ENCODE measurements at places on chromosomes 3 and 15. TPM values are rescaled to one million over a fixed set of nuclear protein-coding genes. Genes with fewer than 3 reads are reported as not detected.

DNA sequence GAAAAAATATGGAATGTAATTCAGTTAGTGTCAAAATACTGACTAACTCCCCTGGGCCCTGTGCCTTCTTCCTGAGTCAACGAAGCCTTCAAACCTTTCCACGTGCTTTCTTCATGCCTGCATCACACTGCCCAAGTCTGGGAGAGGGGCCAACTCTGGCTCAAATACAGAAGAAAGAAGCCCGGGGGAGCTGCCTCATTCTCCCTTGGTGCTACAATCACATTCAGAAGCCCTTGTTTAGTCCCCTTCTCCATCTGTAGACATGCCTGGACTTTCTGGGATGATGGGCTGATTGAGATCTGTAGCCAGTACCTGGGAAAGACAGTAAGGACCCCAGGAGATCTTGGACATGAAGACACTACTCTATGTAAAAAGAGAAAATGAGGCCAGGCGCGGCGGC, 77.8 kb upstream of the GSK3B start:
- DNase-seq: no peak

NRG4 gene
- total RNA-seq: 0.10 TPM

- DNase-seq: no peak
These were observed 479.6 kb upstream of the ALCAM start for GRCh38 chr3:104887069-104887468.

- no peak for DNase-seq
These were observed 142.4 kb upstream of the RGMA start for GRCh38 chr15:93231261-93231925.

DNA sequence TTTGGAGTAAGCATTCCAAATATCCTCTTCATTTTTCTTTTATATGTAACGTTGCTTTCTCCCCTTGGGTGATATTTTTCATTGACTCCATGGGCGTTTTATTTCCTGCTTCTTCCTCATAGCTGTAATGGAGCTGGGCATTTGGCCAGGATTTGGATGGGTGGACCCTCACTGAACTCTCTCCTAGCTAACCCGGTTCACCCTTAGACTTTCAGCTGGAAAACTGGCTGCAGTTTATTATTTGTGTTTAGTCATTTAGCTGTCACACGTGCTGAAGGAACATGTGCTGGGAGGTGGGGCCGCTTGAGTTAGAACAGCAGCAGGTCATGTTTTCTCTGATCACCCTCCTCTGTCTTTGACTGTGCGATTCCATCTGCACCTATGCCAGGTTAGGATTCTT, 407.6 kb downstream of the ZIC1 start:
- peak; percentile 91 for DNase-seq

GRCh38 chr3:54760201-54760600, 167.7 kb downstream of the LRTM1 start:
- no peak for DNase-seq

DNA sequence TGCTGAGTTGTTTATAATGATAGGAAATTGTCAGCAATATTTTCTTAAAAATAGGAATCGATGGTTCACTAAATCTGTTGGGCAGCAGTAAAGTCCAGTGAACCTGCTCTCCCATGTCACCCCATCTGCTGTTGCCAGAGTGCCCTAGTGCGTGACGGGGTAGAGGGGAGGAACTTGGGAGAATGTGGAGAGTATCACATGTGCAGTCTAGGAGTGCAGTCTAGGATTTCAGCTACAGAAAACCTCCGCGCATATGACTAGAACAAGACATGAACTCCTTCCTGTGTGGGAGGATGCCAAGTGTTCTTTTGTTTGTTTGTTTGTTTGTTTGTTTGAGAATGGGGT, 74.6 kb upstream of the ACAD9 start:
- no peak for DNase-seq

DNA sequence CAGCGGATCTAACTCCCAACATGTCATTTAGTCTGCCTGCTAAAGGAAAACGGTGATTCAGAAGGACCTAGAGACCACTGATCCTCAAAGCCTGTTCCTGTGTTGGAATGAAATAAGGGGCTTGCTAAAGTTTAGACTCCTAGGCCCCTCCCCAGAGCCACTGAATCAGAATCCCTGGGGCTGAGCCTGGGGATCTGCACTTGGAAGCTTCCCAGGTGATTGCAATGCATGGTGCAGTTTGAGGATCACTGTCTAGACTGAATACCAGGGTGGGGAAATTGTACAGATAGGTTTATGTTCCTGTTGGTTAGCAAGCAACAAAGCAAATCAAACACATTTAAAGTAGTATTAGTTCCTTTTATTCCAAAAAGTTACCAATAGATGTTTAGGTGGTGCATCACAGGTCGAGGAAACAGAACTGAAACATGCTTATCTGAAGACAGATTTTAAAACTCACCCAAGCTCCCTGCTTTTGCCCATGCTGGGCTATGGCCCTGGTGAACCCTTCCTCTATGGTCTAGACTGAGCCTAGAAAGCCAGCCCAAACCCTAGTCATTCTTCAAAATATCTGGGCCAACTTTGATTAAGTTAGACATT, 29.6 kb upstream of the SPTBN5 start:
- no peak for DNase-seq

DNA sequence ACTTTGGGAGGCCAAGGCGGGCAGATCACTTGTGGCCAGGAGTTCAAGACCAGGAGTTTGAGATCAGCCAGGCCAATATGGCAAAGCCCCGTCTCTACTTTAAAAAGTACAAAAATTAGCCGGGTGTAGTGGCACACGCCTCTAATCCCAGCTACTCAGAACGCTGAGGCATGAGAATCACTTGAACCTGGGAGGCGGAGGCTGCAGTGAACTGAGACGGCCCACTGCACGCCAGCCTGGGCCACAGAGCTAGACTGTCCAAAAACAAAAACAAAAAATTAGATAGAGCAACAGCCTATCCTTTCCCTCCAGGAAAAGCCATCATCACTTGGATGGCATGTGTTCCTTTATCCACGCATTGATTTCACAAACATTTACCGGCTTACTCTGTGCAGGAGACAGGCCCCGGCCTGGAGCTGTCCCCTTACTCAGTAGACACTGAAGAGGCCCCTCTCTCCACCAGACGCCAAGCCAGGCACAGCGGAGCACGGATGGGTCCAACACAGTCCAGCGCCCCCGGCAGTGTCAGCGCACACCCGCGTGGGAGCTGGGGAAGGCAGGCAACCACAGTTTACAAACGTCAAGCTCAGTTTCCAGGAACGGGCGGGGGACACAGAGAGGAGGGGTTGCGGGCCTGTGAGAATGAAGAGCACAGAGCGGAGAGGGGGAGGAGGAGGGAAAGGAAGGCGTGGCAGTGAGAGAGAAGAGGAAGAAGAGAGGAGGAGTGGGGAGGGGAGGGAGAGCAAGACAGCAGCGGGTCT, 3.1 kb downstream of the GP5 start:
- DNase-seq: peak; percentile 69

SERPINI2 gene
- not detected for total RNA-seq

DNA sequence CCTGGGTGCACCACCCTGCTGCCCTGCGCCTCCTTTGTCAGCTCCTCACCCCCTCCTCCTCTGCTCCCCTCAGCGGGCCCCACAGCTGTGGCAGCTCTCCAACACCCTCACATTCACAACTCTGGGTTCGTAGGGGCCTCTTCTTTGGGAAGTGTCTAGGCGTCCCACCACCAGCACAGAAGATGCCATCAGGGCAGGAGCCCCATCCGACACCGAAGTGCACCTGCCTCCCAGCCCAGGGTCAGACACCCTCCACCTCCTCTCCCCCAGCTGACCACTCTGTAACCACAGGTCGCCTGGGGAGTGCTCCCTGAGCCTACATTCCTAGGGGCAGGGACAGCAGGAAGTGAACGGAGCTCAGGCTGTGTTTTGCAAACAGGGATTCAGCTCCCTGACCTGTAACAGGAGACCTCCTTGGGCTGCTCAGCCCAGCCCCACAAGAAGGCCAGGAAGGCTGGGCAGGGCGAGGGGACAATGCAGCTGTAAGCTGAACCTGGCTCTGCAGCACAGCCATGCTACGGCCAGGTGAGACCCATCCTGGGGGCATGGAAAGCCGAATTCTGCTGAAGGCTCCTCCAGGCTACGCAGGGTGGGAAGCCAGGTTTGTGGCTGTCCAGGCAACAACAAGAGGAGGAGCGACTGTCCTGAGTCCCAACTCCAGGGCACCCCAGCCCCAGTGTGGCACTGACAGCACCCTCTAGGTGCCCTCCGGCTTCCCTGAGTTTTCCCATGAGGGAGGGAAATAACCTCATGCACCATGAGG, 269.0 kb downstream of the GOLGA6L6 start:
- no peak for DNase-seq

DNA sequence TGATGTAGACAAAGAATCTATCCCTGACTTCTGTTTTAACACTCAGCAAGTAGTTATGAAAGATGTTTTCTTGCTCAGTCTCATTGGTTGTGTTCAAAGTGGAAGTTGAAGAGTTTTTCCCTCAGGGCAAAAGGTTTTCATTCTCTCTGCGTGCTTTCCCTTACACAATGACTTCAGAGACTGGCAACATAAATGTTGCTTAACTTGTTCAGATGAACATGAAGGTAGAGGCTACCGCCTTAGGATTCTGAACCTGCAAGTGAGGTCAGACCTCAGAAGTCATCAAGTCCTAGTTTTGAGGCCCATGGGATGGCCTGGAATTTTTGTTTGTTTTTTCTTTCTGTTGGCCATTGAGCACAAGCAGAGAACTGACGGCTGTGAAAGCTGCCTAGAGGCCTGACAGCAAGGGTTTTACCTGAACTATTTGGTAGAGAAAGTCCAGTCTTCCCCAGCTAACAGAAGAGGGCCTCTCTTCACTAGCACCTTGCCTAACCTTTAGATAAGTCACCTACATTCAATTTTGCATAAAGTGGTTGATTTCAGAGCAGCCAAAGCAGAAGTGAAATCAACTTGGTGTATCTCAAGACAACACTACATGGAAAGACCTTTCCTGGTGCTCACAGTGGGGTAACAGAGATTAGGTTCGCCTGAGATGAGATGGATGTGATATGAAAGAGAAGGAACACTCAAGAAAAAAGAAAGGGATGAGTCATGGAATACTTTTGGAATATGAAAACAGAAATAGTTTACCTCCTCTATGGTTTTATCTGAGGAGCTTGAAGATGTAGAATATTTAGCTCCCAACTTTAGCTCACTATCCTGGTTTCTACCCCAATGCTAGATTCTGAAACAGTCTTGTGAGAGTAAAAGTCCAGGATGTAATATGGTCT, 53.6 kb upstream of the AP4E1 start:
- DNase-seq: peak; percentile 5

GRCh38 chr15:80309769-80310384, 57.9 kb upstream of the CTXND1 start:
- DNase-seq: no peak

- DNase-seq: no peak
These were observed 104.8 kb downstream of the ETFA start for GRCh38 chr15:76206325-76206976.

LRRN1 gene
- 20.9 TPM for total RNA-seq

GRCh38 chr3:31373681-31374080, 159.0 kb upstream of the STT3B start:
- DNase-seq: no peak

DNA sequence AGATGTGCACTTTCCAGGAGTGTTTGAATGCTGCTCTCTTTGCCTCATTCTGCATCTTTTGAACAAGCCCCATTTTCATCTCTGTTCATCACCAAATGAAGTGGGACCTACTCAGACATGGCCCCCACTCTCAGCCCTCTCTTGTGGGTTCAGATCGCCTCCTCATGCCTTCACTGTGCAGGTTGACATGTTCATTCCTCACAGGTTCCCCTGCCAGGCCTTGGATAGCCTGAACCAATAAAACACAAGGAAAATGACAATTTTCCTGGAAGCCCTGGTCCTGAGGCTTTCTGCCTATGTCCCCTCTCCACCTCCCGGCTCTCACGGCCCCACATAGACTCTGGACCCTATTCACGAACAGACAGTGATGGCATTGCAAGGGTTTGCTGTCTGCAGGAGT, 17.7 kb downstream of the KLF15 start:
- DNase-seq: no peak

PLA2G4D gene
- 4.8 TPM for total RNA-seq

SST gene
- 0.89 TPM for total RNA-seq

GRCh38 chr15:48500595-48500994, 144.9 kb downstream of the FBN1 start:
- DNase-seq: no peak

DNA sequence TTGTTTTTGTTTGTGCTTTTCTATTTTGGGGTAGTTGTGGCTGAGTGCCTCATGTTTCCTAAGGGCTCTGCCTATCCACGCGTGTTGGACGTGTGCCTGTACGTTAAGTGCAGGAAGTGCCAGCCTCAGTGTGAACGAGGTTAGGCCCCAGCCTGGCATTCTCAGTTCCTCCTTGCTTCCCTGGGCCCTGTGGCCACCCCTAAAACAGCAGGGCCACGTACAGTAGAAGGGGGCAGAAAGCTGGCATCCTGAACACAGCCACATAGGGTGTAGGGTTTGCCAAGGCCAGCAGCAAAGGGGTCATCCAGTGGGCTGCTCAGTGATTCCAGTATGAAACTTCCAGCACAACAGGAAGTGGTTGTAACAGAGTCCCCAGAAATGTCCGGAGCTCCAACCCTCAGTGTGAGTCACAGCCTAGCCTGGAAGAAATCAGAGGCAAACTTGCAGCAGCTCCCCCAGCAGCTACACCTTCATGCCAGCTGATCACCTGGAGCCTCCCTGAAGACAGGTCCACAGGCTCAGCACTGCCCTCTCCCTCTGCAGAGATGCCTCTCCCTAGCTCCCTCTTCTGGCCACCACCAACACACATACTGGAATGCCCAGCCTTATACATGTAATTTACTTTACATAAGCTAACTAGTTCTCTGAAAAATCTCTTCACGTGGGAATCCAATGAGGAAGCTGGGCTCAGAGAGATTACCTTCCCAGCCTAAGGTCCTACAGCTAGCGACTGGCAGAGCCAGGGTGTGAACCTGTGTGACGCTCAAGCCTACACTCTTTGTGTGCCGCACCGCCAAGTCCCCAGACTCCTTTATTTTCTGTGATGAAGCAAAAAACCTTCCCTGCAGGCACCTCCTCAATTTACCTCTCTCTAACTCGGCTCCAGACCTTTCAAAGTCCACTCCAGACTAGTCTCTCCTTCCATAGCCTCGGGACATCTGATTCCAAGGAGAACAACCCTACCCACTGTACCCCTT, 26.6 kb downstream of the ILDR1 start:
- peak; percentile 41 for DNase-seq

- peak; percentile 48 for DNase-seq
These were observed 92.0 kb upstream of the VGLL3 start for GRCh38 chr3:87082796-87083440.

GABRB3 gene
- 1.8 TPM for total RNA-seq

DNA sequence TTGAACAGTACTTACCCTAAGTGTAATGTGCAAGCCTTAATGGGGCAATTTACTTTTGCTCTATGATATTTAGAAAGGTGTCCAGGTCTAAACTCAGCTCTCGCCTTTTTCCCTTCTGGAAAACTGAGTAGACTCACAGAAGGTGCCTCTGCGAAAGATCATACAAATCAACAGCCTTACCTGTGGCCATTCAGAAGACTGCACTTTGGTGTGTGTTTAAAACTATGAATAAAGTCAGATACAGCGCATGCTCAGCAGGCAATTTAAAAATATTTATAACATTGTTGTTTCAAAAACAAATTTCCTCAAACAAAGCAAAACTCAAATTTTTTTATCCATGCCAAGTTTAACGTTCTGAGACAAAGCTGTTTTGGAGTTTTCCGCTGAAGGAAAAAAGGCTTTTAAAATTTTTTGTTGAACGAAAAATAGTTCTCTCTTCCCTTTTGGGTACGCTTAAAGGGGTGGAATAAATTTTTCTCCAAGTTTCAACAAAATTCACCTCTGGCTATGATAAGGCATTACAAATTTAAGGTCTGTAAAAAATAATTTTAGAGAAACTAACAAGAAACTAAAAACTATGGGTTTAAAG, 156.3 kb downstream of the TIGIT start:
- DNase-seq: no peak

CFAP91 gene
- total RNA-seq: 0.69 TPM

VILL gene
- 15.4 TPM for total RNA-seq

- DNase-seq: peak; percentile 48
These were observed 55.0 kb upstream of the CHD2 start for GRCh38 chr15:92845126-92845508.

VIPR1 gene
- 10.1 TPM for total RNA-seq
